Omental fat pad (tissue), 4 donors: ENCODE measurements at places on chromosomes 13 and 19.
A peak's percentile ranks its signal among the peaks of the same experiment; 100 is the strongest.

DNA sequence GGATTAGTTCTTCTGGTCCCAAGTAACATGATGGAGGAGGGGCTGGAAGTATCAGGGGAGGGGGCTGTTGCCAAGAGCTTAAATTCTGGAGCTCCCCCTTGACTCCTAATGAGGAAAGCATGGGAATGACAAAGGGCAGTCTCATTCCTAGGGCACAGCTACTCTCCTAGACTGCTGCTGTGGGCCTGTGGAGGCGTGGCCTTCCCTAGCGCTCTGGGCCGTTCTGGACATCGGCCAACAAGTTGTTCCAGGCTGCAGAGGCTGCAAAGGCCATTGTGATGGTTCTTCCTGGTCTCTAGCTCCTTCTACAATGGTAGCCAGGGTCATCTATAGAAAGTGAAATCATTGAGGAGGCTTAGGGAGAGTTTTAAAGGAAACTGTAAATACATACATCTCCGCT lies 916.6 kb downstream of the DIAPH3 start:
- no peak for DNase-seq

DNA sequence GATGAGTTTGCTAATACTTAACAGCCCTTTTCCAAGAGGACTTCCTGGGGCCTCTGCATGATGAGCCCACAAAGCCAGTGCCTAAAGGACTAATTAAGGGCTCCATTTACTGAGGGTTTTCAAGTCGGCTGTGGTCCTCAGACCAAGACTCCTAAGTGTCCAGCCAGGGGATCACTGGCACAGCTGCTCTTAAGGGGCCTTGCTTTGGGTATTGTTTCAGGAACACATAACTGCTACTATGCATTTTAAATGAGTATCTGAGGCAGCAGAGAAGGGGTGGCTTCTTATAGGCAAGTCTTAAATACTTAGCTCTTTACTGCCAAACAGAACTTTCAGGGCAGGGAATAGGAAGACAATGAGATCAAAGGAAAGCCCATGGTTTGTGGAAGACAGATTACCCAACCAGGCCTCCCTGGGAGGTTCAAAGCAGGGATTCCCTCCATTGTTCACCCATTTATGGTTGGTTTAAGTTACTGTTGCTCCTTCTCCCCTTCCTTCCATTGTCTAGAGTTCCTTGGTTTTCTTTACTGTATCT lies 61.9 kb downstream of the TNFRSF19 start:
- DNase-seq, result no peak

- peak; percentile 88 for DNase-seq
Observed at GRCh38 chr19:54266133-54266532, 9.1 kb upstream of the LILRB5 start.

DNA sequence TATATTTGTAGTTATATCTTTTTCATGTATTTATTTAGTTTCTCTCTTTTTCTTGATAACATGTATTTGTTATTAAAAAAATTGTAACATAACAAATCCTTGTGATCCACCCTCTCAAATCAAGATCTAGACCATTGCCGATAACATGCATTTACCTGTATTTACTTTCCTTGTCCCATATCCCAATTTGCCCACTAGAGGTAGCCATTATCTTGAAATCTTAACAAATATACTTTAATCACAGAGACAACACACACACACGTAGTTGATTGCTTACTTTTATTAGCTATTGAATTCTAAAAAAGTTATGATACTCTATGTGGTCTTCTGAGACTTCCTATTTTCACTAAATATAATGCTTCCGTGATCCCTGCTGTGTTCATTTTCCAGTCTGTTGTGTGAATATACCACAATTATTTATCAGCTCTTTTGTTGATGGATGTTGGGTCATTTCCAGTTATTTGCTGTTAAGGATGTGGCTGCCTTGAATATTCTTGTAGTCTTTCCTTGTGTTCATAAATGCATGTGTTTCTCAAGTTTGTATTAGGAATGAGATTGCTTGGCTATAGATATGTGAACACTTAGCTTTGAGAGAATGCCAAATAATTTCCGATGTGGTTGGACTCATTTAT lies 31.3 kb upstream of the ZMYM2 start:
- DNase-seq, result no peak

DNA sequence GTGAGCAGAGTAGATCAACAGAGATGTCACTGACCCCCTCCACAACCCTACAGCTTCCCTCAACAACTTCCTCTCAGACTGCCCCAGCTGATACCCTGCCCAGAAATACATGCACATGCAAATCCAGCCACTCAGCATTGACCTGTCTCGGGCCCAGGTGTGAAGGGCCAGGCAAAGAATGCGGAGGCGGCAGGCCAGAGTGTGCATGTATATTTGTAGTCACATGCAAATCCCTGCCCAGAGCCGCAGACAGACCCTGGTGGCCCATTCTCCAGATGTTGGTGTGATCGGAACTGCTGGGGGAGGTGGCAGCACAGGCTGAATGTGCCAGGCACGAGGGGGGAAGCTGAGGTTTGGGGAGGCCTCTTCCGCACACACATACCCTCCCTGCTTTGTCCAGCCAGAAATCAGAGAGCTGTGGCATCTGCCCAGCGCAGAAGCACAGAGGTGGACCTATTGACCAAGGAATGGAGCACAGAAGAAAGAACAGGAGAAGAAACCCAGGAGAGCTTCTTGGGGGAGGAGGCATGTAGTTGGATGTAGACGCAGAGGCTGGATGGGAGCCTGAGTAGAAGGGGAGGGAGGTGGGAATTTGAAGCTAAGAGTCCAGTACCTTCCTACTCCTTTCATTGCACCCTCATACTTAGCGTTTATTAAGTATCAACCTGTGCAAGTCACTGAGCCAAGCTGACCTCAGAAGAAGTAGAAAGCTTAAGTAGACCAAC lies 14.4 kb downstream of the MEF2B start:
- DNase-seq, result no peak

DNA sequence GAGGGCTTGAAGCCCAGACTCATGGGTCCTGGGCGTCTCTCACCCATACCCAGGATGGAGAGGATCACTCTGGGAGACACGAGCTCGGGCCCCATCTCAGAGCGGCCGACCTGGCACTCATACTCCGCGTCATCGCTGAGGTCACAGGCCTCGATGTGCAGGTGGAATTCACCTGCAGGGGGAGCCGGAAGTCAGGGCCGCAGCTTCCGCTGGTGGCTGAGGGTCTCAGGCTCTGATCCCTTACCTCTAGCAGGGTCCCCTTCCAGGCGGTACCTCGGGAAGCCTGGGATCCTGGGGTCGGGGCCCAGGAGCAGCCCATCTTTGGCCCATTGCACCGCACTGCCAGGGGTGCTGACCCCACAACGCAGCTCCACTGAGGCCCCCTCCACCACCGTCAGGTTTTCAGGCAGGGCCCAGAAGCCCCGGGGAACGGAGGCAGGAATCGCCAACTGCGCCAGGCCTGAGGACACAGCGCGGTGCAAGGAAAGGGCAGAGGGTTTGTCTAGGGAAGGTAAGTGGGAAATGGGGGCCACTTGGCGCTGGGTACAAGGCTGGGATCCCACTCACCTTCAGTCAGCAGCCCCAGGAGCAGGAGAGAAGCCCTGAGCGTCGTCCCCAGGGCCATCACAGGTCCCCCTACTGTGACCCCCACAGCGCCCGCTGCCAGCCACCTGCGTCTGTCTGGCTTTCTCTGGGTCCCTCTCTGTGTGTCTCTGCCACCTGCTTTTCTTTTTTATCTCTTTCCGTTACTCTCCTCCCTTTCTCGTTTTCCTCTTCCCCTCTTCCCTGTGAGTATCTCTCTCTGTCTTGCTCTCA lies 883 bp downstream of the NPHS1 start:
- no peak for DNase-seq

DNA sequence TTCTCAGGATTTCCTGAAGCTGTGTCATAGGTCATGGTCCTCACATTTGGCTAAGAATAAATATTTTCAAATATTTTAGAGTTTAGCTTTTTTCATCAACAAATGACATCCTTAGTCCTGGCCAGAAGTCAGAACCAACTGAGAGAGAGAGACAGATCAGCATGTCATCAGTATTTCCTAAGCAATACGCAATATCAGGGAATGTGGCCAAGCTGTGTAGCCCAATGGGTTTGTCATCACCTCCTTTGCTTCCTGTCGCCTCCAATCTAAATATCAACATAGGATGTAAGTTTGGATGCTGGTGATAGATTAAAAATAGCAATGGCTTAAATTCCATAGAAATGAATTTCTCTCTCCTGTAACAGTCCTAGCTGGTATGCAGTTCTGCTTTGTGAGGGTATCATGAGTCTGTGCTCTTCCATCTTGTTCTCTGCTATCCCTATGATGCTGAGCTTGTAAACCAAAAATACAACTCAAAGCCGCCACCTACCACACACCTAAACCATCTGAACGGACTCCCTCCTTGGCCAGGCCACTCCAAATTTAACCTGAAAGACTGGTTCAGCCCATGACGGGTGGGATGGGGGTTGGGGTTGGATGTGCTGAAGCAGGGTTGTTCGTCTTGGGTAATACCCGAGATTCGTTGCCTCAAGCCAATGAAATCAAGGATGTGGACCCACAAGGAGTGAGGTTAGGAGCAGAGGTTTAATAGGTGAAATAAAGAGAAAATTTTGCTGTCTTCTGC lies 10.0 kb upstream of the IGSF23 start:
- DNase-seq, result no peak

DNA sequence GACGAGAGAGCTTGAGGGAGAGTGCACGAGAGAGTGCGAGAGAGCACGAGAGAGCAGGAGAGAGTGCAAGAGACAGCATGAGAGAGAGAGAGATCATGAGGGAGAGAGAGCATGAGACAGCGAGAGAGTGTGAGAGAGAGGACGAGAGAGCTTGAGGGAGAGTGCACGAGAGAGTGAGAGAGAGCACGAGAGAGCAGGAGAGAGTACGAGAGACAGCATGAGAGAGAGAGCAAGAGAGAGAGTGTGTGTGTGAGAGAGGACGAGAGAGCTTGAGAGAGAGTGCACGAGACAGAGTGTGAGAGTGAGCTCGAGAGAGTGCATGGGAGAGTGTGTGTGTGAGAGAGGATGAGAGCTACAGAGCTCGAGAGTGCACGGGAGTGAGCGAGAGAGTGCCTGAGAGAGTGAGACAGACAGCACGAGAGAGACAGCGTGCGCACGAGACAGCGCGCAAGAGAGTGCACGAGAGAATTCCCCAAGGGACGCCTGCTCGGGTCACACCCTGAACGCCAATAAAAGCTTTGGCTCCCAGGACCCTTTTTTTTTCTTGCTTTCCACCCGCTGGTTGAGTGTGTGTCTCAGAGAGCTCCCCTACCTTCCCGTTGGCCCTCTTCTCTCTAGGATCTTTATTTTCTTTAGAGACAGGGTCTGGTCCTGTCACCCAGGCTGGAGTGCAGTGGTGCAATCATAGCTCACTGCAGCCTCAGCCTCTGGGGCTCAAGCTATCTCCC lies 3.7 kb downstream of the CD70 start:
- DNase-seq, result no peak

- no peak for DNase-seq
Observed at GRCh38 chr13:93244141-93244917, 17.7 kb downstream of the GPC6 start.

DNA sequence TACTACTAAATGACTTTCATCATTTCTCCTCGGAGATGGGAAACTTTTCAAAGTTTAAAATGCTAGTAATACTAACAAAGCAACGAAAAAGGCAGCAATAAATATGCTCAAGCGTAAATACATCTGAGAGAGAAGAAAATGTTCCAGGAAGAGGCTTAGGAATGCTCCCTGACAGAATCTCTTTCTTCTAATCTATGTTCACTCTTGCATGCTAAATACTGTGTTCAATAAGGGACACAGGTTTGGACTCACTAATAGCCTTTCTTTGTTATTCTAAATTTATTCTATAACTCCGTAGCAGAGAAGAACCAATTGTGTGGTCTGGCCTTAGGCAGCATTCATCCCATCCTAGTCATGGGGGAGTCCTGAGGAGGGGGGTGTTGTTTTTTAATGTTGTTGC lies 823.0 kb downstream of the PCDH9 start:
- DNase-seq, result no peak

DNA sequence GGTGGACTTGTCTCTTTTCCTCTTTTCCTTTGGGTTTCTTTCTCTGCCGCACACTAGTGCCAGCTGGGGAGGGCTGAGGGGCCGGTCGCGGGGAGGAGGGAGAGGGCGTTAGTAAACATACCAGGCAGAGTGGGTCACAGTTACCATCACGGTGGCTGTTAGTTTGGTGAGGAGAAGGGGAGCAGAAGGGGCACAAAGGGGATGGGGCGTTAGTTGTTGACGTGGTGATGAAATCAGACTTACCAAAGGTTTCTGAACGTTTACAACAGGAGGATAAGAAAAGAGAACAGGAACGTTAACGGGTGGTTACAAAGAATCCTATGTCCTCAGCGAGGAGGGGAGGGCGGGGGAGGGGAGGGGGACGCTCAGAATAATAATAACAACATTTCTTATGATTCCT lies 77.9 kb downstream of the PTPRS start:
- no peak for DNase-seq

- no peak for DNase-seq
Observed at GRCh38 chr13:24680258-24680920, at the start of gene ATP12A. Gene ATP12A, plus strand, starts transcription at chr13:24680408. Its CDS starts 336 bp downstream, at chr13:24680744.

DNA sequence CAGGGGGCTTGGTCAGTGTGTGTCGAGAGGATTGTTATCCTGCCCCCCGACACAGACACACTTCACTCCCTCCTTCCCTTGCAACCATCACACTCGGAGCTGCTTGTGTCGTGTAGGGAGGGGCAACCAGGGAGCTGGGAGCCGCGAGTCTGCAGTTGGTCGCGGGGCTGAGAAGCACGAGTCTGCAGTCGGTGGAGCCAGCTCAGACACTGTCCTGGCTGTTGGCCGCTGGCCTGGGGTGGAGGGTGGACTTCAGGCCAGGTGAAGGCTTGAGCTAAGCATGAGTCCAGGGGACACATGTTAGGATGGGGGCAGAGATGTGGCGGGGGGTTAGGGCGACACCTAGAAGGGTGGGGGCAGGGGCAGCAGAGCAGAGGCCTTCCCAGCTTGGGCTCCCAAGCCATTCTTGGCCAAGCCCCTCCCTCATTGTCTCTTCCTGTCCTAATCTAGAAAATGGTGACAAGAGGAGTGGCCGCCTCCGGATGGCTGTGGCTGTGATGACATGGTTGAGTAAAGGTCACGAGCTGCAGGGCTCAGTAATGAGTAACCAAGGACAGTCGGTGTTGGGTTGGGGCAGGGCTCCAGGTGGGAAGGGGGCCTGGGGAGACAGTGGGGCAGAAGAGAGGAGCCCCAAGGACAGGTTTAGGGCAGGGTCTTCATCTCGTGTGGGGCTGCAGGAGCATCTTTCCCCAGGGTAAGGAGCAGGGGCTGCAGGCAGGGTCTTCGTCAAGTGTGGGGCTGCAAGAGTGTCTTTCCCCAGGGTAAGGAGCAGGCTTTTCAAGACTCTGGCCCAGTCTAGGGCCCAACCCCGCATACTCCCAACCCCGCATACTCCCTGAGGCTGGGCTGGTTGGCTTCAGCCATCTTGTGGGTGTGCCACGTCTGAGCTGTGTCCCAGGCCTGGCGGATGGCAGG lies 8.6 kb downstream of the PPP5C start:
- DNase-seq, result no peak

- no peak for DNase-seq
Observed at GRCh38 chr13:88817560-88817959, 1146.4 kb downstream of the SLITRK5 start.

- DNase-seq, result no peak
Observed at GRCh38 chr13:22877421-22877820, 303.4 kb upstream of the SGCG start.

GRCh38 chr13:81874681-81875661 lies 1534.0 kb upstream of the SPRY2 start:
- no peak for DNase-seq
